CD4-positive, alpha-beta T cell treated with Interleukin-17A for 1 hour (primary cell): ENCODE measurements at places on chromosomes 6 and 20.

DNA sequence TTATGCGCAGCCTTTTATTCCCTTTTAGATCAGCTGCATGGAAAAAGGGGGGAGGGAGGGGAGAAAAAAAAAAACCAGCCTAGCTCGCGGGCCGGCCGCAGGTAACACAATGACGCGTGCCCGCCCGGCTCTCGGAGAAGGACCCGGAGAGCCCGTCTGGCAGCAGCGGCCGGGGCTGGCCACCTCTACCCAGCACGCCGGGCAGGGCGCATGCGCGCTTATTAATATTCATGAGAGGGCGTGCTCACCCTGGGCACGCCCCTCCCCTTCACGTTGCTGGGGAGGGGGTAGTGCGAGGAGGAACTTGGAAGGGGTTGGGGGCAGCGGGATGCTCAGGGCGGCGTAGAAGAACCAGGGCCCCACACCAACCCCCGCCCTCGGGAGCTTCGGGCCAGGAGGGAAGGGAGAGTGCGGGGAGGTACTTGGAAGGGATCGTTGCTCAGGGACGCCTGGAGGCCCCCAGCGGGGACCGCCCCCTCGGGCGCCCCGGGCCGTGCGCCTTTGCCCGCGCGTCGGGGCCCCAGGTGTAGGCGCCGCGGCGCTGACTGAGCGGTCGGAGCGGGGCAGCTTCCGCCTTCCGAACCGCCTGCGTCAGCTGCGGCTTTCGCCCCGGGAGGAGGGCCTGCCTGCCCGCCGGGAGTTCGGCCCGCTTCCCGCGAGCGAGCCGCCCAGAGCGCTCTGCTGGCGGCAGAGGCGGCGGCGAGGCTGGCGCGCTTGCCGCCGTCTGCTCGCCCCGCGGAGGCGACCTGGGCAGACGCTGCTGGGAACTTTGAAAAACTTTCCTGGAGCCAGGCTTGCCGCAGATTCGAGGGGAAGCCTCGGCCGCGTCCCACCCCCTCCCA, at the start of gene JAG1:
TSS of gene JAG1 (minus strand) at position 158 of the 842 bp plus-strand sequence. CDS start 469 bp downstream, outside the sequence.
- DNase-seq = peak; percentile 47

- peak; percentile 82 for DNase-seq
Observed at GRCh38 chr6:166540631-166541331, 45.7 kb downstream of the RAMACL start.

DNA sequence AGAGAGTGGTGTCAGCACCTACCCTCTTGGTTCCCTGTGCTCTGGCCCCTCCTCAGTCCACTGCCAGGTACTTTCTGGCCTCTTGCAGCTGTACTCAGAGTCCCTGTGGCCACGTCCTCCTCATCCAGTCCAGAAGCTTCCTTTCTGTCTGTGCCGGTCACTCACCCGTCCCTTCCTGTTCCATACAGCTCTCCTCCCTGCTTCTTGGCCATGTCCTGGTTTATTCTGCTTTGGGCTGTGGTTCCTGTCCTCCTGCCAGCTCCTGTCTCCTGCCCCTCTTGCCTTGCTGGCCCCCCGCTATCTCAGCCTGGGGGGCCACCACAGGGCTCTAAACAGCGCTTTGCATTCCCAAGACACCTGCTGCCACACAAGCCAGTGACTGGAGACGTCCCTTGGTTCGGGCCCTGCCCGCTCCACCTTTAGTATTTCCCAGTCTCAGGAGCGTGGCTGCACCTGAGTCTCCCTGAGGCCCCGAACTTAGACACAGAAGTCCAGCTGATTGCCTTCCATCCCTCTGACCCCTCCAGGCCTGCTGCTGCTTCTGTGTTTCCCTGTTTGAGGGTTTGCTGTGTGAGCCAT, 15.5 kb upstream of the RBM38 start:
- DNase-seq = no peak

DNA sequence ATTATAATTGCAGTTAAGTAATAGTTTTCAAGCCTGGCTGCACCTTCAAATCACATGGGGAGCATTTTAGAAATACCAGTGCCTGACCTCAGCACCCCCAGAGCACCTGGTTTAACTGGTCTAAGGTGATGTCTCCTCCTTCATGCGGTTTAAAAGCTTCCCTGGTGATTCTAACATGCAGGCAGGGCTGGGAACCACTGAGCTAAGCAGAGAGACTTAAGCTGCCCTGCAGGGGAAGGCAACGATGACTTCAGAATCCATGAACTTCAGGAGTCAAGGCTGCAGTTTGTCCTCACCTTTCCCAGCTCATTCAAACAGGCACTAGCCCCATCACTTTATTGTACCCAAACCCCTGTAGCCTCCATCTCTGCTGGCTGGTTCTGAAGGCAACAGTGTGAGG, 6.1 kb upstream of the DTNBP1 start:
- DNase-seq = no peak

DNA sequence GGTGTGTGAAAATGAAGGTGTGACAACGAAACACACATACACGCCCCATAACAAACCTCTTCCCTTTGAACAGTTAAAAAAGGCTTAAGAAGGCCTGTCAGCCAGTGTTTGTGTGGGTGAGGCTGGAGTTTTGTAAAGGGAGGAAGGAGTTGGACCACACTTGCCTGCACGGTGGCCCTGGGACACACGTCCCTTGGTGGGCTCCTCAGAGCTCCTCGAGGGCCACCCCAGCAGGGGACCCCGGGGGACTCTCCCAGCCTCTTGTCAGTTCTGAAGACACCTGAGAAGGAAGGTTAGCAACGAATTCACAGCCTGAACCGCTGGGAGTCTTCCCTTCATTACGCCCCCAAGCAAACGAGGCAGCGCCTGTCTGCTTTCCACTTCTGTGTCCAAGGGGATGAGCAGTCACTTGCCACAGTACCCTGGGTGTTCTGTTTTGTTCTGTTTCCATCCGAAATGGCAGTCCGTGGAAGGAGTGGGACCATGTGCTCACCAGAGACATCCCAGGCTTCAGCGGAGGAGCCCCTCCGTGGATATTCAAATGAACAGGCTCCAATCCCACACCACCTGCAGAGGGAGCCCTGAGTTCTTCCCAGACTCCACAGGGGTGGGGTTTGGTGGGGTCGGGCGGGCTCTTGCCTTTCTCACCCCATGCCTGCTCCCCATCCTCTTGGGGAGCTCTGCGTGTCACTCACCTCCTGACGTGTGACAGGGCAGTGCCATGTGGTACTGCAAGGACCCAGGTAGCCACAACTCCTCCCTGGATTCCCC, 68.6 kb downstream of the NRN1 start:
- no peak for DNase-seq

DNA sequence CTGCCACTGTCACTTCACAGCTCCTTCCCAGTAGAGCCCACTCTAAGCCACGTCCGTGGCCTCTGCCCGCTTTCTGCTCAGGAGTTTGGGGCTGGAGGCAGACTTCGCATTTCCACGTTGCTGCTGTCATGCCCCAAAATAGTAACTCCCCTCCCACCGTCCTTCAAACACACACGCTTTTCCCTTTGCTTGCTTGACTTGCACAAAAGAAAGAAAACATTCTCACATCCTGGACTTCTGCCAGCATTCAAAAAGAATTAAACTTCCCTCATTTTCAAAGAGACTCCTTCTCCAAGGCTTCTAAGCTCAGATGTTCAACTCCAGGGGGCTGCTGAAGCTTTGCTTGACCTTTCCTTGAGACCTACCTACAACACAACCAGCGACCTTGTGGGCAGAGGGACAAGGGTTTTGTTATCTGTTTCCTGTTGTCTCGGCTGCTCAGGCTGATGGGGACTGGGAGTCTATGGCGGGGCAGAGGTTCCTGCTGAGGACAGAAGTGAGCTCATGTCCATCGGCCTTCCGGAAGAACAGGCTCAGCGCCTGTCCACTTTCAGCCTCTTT, 263.8 kb upstream of the FOXQ1 start:
- DNase-seq = no peak

GRCh38 chr20:49888212-49889000, 26.9 kb downstream of the SPATA2 start:
- DNase-seq = peak; percentile 59

DNA sequence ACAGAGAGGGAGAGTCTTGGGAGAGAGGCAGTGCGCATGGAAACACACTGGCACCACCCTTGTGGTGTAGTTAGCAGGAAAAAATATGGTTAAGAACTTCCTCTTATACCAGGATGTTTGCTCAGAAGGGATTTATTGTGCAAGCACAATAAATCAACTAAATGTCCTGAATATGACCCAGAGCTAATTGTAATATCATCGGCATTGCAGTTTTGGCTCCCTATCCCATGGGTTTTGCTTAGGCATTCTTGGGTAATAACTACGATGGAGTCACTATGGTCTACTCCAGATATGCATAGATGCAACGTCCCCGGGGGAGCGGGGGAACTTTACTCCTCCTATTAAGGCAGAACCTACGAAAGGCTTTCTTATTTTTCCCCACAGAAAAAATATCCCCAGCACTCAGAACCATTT, 751.6 kb downstream of the EYS start:
- no peak for DNase-seq

DNA sequence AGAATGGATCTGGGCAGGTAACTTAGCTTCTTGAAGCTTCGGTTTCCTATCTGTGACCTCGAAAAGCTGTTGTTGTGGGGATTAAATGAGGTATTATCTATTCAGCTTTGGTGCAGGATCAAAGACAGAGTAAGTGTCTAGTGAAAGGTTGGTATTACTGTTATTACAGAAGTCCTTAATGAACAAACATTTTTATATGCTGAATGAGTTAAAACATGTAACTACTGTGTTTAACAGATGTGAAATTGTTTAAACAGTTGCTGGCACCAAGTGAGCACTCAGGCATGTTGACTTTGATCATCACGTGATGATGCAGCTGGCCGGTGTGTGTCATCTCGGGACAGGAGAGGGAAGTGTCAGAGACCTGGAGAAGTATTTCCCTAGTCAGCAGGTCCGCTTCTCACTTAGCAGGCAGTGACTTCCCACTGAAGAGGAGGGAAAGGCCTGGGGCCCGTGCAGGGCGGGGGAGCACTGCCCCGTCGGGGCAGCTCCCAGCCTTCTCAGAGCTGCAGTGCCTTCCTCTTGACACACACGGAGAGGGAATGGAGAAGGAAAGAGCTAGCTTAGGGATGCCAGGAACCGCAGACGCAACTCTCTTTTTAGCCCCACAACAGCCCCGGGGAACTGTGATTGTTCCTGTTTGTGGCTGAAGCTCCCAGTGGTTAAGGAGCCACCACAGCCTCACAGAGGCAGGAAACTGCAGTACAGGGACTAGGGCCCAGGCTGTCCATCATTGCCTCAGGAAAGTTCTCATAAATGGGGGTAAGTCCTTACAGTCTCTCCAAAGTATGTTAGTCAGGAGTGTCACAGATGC, 18.0 kb downstream of the TUBB2A start:
- DNase-seq = no peak

- DNase-seq = no peak
Observed at GRCh38 chr20:17202673-17203072, 24.2 kb upstream of the PCSK2 start.

DNA sequence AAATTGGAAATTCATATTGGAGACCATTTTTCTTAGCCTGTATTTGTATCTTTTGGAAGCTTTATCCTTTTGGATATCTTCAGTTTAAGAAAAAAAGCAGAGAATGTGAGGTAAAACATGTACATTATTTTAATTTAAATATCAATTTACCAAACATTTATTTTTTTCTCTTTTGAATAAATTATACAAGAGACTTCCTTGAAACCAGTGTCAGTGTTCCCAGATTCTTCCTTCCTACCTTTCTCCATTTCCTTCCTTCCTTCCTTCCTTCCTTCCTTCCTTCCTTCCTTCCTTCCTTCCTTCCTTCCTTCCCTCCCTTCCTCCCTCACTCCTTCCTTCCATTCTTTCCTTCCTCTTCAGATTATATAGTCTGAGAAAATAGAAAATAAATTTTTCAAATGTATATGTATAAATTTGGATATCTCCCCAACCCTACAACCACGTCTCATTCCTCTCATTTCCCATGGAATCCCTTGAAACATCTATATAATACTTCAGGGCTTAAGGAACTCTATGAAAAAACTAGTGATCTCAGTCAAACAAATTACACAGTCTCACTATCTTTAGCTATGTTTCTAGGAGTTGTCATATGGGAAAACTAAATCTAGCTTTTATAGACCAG, 528.4 kb downstream of the GRIK2 start:
- no peak for DNase-seq

DNA sequence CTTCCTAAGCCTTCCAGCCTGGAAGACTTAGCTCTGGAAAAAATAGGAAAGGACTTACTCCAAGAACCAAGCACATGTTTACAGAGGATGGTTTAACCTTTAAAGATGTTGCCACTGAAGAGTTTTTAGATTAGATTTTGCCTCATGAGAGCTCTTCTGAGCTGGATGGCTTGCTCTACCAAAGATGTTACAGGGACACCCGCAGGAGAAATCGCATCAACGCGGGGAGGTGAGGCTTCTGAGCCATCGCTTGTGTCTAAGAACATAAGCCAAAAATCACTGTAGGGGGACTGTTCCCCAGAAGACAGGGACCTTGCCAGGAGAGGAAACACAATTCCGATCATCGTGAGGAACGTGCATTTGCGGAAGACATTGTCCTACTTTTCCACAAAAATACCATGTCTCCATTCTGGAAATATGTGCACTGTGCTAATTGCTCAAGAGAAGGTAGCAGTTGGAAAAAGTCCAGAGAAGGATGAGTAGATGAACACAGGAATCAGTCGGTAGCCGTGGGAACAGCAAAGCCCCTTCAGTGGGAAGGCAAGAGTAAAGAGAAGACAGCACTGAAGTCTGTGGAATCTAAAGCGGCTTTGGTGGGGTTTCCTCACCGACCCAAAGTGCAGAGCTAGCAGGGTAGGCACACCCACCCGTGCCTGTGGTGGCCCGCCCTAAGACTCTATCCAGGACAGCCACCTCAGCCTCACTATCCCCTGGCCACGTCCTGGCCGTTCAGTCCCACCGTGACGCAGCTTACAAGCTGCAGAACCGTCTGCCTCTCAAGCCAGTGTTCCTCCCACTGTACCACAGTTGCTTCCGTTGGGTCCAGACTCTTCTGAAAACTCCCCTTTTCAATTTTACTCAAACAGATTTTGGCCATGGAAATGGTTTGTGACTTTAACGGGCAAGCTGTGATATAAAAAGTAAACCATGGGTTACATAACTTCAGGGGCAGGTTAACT, 334.8 kb downstream of the NRN1 start:
- DNase-seq = no peak

DNA sequence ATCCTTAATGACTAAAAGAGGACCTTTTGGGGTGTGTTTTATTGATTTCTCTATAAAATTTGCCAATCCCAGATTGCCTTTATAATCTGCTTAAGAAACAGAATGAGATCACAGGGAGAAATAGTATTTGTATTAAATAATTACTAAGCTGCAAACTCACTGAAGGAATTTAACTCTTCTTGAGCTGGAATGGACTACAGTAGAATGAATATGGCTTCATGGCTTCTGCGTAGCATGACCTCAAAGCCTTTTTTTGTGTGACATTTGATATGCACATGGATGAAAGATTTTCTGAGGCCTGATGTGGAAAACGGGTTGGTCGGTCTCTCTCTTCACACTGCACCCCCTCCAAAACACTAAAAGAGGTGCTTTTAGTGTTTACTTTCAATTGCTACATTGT, 115.9 kb downstream of the QKI start:
- DNase-seq = no peak

- no peak for DNase-seq
Observed at GRCh38 chr6:144029452-144029851, 21.4 kb upstream of the PLAGL1 start.

DNA sequence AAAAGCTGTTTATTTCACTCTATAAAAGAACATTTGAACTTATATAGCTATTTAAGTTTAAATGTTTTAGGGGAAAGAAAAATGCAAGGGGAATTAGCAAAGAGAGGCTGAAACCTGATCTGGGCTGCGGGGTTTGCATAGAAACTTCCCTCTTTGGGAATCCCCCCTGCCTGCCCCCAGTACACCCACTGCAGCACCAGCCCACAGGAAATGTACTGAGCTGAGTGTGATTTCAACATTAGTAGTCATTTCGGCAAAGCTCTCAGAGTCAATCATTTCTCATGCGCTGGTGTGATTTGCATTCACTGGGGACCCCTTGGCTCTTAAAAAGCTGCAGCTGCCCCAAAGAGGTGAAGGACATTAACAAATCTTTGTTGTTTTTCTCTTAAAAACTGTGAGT, 859.4 kb downstream of the MAFB start:
- no peak for DNase-seq
